ENCODE measurements at places on chromosomes 5 and 9.

DNA sequence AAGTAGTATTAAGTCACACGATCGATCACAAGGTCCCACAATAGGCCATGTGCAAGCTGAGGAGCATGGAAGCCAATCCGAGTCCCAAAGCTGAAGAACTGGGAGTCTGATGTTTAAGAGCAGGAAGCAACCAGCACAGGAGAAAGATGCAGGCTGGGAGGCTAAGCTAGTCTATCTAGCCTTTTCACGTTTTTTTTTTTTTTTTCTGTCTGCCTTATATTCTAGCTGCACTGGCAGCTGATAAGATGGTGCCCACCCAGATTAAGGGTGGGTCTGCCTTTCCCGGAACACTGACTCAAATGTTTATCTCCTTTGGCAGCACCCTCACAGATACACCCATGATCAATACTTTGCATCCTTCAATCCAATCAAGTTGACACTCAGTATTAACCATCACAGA lies 6.5 kb downstream of the PPIP5K2 start:
- no peak for DNase-seq

DNA sequence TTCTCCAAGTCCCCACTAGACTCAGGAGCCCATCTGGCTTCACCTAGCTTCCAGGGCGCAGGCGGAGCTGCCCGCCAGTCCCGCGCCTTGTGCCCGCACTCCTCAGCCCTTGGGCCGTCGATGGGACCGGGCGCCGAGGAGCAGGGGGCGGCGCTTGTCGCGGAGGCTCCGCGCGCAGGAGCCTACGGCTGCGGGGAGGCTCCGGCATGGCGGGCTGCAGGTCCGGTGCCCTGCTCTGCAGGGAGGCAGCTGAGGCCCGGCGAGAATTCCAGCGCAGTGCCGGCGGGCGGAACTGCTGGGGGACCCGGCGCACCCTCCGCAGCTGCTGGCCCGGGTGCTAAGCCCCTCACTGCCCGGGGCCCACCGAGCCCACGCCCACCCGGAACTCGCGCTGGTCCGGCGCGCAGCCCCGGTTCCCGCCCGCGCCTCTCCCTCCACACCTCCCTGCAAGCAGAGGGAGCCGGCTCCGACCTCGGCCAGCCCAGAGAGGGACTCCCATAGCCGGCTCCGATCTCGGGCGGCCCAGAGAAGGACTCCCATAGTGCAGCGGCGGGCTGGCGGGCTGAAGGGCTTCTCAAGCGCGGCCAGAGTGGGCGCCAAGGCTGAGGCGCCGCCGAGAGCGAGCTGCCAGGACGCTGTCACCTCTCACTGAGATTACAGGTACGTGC lies 78.1 kb upstream of the PJA2 start:
- DNase-seq = no peak

GRCh38 chr9:96245399-96245798 lies 56.6 kb downstream of the HSD17B3 start:
- no peak for DNase-seq

DNA sequence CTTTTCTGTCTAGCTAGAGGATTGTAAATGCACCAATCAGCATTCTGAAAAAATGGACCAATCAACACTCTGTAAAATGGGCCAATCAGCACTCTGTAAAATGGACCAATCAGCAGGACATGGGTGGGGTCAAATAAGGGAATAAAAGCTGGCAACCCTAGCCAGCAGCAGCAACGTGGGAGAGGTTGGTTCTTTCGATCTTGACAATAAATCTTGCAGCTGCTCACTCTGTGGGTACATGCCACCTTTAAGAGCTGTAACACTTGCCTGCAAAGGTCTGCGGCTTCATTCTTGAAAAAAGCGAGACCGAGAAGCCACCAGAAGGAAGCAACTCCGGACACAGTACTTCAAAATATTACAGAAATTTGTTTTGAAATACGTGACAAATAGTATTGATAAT lies 424.6 kb upstream of the CDH9 start:
- no peak for DNase-seq

DNA sequence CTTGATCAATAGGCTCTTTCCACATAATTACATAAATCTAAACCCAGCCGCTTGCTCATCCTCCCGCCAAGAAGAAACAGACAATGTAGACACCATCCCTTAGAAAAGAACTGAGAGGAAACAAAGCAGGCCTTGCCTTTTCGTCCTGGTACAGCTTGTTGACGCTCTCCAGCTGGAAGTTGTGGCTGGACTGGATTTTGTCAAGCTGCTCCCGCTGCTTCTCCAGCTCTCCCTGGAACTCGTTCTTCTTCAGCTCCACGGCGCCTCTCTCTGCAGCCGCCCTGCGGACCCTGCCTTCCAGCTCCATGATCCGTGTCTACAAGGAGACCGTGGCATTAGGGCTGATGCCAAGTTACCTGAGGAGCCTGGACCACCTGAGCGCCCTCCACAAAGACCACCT lies 22.1 kb downstream of the GOLM1 start:
- DNase-seq = no peak

- no peak for DNase-seq
Measured at GRCh38 chr5:170257370-170257769, 24.6 kb downstream of the C5orf58 start.

DNA sequence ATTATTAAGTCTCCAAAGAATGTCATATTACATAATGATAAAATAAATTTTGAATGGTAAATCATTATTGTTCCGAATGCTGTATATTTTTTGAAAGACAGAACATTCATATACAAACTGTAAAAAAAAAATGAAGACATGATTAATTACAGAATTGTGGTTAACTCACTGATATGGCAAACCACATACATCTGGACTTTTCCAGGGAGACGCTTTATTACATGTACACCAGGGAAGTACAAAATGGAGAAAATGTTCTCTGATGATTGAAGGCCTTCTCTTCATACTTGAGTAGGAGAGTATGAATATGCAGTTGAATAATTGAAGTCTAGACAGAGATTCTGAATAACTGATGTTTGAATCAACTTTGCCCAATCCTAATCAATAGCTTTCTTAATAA lies 1886.9 kb downstream of the EFNA5 start:
- no peak for DNase-seq

DNA sequence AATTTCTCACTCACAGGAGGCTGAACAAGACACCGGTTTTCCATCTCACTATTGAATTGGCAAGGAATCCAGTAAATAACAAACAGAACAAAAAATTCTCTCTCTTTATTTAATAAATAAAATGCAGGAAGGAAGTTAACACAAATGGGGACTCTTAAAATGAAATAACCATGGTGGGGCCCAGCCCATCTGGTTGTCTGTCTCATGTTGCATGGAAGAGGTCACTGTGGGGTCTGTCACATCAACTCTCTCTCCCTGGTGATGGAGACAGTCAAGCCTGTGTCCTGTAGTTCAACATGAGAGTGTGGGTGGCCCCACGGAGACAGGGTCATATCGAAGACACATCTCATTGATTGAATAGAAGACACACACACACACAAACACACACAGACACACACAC lies 297.7 kb downstream of the IRX2 start:
- no peak for DNase-seq

GRCh38 chr9:4922730-4923129 lies 62.3 kb upstream of the JAK2 start:
- DNase-seq = no peak

- no peak for DNase-seq
Measured at GRCh38 chr9:99241106-99241505, 19.0 kb downstream of the SEC61B start.

DNA sequence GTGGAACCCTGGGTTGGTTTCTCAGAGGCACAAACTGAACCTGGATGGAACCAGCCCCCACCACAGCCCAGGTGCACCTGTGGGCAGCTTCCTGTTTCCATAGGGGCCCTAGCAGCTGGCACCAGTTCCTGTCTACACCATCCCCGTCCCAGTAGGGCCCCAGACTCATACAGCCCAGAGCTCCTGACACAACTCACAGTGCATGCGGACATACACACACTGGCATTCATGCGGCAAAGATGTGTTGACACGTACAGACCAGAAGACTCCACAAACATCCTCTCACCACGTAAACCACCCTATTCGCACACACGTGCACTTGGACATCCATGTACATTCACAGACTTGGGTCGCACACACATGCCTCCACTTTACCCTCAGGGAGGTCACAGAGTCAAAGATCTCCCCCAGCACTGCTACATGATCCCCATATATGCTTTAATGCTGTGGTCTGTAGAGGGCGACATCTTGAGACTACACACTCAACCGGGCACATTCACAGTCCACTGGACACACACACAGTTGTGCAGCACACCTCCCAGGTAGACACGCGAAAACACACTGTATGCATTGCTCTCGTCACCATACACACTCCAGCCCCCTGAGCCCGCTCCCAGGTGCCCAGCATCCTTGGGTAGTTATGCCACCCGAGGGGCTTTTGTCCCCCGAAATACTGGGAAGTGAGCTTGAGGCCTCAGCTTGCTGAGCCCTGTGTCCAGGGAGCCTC lies 22.4 kb downstream of the CXXC5 start:
- peak; percentile 26 for DNase-seq

DNA sequence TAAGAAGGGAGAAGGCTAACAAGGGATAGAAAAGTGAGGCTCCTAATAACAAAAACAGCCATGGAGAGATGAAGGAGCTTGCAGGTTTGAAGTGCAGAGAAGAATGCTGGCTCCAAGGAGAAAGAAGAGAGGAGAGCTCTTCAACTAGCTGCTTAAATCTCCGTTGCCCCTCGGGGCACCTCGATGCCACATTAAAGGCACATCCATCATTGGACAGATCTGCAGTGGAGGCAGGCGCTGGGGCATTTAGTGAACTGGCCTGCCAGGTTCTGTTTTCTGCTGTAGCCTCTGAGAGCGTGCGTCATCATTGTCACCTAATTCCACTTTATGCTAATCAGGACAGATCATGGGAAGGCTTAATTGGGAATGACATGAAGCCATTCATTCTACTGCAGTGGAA lies 1426.2 kb upstream of the WWC1 start:
- no peak for DNase-seq

GRCh38 chr5:56964173-56964572 lies 12.2 kb upstream of the MIER3 start:
- no peak for DNase-seq

DNA sequence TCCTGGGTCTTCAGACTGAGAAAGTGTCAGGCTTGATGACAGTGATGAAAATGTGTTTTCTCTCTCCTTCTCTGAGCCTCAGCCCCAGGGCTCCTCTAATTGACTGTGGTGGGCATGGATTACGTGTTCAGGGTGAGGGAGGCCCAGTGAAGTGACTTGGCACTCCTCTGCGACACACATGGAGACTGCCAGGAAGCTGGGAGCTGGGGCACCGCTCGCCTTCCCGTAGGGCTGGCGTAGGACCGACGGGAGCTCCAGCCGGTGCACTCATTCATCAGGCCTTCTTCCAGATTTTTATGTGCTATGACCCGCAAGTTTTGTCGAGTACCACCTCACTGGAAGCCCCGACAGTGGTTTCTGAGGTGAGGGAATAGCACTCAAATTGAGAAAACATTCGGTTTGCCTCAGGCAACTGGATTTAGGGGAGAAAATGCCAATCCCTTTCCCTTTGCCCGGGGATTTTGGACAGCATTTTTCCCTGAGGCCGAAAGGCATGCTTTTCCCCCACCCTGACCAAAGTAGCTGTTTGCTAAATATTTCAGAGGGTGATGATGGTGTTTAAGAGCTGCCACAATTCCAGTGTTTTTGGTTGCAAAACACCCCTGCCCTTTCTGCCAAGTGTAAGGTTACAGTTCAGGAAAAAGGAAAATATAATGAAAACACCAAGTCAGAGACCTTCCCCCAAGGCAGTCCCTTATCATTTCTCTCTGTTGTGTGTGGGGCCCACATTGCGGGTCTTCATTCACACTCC lies 83.7 kb downstream of the PCSK5 start:
- no peak for DNase-seq

DNA sequence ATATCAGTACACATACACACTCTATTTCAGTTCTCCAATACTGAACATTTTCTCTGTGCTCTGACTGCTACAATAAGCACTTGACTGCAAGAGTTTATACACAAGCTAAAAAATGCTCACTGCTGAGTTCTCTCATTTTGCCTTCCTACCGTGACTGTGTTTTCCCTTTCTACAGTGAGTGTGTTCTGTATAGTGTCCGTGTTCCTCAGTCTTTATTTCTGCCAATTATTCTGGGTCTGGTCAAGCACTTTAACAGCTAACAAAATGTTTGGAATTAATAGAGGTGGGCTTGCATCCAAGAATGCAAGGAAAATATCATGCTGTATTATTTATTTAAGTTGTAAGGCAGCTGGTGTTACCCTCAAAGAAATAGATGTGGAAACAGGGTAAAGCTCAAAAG lies 217.0 kb upstream of the NREP start:
- no peak for DNase-seq

- no peak for DNase-seq
Measured at GRCh38 chr9:93667627-93668026, 91.2 kb downstream of the PHF2 start.

DNA sequence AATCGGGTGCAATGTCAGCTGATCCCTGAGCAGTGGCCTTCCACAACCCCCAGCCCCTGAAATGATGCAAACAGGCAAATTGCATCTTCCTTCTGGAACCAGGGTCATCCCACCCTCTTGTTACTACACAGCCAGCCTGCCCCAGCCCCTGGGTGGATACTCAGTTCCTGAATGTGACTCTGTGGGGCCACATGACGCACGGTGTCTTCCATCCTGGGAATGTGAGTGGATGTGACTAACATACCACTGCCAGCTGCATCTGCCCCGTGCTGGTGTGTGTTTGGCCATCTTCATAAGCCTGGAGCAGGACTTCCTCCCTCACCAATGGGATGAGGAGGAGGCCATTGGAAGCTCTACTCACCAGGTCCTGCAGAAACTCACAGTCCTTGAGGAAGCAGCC lies 257.9 kb upstream of the ADAMTS16 start:
- DNase-seq = no peak

Data from activated CD4-positive, alpha-beta T cell treated with anti-CD3 and anti-CD28 coated beads, Interleukin-10, Interleukin-2, amounts not matched to agents 100 ng/mL and 50 ng/mL, durations not matched to agents 16 hours and 8 hours (primary cell).